ENCODE measurements at places on chromosomes 7 and 10.

- no peak for DNase-seq
Measured at GRCh38 chr10:83666762-83667161, 472.5 kb upstream of the GHITM start.

GRCh38 chr10:114042895-114043531 lies 653 bp upstream of the ADRB1 start:
- DNase-seq, result no peak

DNA sequence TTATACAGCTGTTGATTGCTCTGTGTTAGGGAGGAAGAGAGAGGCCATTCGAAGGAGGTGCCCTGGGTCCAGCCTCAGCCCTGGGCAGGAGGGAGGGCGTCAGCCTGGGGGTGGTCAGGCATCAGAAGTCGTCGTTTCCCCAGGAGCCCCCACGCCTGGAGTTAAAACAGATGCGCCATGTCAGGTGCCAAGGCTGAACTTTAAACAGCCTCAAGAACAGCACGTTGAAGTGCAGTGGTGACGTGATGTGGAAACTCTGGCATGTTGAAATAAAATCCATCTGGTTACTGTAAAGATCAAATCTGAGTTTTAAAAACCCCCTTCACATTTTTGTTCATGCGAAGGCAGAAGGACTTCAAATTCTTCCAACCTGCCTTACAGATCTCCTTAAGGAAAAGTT lies 128.4 kb upstream of the PPP2R2D start:
- no peak for DNase-seq

DNA sequence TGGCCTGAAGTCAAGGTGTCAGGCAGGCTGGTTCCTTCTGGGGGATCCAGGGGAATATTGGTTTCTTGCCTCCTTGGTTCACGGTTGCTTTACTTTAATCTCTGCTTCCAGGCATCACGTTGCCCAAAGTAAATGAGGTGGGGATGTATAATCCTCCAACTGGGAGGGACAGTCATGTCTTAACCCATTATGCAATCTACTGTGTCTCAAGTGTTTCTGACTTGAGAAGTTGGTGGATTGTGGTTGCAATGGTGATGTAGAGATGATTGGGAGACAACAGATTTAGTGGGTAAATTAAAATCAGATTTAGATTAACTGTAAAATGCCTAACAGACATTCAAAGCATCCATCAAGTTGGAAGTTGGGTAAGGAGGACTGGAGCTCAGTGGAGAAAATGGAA lies 32.7 kb downstream of the TBXAS1 start:
- no peak for DNase-seq

GRCh38 chr7:15985587-15986384 lies 299.3 kb upstream of the MEOX2 start:
- DNase-seq, result no peak

- DNase-seq, result no peak
Measured at GRCh38 chr7:88628363-88629085, 131.0 kb upstream of the ZNF804B start.

DNA sequence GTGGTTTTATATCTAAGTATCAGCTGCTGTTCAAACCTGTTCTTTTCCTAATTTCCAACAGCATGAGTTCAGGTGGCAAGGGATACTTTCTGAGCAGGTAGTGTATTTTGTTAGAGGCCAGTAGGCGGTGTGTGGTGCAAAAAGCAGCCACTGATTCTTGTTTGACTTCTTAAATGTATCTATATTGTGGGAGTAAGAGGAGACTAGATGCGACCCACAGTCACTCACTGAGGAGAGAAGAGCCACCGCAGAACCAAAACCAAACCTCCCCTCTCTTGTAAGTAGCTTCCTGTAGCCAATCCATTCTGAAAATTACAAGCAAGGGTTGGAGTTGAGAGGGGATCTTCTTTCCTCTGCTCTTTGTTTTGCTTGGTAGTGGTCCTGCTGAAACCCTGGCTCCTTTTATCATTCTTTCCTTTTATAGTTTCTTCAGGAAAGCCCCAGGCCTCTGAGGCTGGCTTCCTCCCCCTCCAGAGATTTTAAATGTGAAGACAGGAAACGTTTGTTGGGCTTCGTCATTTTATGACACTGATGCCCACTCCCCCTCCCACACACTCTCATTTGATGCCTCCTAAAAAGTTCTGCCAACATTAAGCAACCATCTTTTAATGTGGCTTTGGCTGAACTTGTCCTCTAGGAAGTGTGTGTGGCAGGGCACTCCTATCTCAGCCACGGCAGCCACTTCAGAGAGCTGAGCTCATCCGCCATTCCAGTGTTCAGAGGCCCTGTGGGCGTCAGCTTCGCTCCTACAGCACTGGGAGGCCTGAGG lies 566.0 kb downstream of the SUGCT start:
- DNase-seq, result no peak

DNA sequence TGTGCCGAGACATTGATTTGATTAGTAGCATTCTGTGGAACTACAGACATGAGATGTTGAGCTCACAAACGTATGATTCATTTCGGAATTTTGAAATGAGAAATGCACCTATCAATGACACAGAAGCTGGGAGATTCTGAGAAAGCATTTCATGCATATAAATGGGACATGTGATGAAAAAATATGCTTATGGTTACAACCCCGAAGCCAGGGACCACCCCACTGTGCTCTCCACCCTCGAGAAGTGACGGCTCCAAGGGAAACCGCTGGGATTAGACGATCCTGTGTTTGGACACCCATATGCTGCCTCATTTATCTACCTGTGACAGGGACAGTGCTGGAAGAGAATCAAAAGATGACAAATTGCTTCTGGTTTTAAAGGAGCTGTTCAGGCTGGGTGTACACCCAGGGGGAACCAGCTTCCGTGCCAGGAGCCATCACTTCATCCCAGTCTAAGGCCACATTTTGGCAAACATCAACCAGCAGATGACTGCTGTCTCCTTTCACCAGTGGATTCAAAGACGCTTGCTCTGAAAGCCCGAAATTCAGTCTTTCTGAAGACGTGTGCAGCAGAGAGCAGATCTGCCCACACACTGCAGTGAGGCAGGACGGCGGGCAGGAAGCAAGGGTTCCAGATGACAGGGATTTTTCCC lies 109.9 kb downstream of the ATXN7L1 start:
- DNase-seq, result no peak
